ENCODE measurements at places on chromosomes 13 and 19.

GRCh38 chr19:3867971-3868769, 668 bp downstream of the ZFR2 start:
- no peak for DNase-seq

DNA sequence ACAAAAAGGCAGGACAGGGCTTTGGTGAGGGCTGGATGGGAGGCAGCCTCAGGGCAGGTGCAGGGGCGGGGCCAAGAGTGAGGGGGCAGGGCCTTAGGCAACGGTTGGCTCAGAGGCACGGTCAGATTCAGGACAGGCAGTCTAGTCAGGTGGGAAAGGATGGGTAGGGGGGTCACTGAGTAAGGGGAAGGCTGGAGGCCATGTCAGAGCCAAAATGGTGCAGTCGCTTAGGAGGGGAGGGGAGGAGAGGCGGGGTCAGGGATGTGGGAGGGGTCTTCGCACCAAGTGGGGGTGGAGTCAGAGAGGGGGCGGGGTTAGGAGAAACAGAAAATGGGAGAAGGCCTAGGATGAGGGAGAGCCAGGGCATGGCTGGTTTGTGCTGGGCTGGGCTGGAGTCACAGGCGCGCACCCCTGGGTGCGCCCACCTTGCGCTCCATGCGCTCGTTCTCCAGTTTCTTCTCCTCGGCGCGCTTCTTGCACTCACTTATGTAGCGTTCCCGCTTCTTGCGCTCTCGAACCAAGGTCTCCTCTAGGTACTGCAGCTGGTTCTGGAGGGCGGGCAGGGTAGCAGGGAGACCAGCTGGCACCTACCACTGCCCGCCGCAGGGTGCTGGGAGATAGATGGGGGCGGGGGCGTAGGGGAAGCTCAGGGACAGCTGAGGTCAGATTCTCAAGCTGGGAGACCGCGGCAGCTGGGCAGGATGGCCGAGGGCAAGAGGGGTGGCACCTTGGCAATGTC, 6.8 kb upstream of the RGL3 start:
- DNase-seq, result no peak

DNA sequence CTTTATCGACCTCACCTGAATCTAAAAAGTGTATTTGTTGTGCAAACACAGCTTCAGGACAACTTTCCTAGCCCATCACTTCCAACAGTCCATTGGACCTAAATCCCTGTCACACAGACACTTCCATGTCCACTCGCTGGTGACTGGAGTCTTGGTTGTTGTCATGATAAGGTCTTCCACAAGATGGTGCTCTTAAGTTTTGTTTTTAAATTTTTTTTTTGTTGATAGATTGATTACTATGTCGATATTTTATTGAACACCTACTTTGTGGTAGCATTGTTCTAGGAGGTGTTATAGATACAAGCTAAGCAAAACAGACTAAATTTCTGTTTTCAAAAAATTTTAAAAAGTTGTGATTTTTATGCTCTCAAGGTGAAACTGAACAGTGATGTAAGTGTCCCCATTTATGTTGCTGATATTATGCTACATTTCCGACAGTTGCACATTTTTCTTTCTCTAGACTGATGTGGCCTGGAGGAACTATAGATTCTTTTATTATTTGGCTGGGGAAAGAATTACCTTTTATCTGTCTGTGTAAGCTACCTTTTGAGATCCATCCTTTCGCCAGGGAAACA, 8.1 kb upstream of the ERICH6B start:
- no peak for DNase-seq

GRCh38 chr13:105333416-105333815, 1202.0 kb downstream of the EFNB2 start:
- DNase-seq, result no peak

GRCh38 chr19:2977746-2978138, 378 bp downstream of the TLE6 start:
- no peak for DNase-seq

- no peak for DNase-seq
These were observed 918.6 kb downstream of the UQCRFS1 start for GRCh38 chr19:28294395-28294794.

- no peak for DNase-seq
These were observed 37.0 kb downstream of the RUBCNL start for GRCh38 chr13:46350003-46350402.

DNA sequence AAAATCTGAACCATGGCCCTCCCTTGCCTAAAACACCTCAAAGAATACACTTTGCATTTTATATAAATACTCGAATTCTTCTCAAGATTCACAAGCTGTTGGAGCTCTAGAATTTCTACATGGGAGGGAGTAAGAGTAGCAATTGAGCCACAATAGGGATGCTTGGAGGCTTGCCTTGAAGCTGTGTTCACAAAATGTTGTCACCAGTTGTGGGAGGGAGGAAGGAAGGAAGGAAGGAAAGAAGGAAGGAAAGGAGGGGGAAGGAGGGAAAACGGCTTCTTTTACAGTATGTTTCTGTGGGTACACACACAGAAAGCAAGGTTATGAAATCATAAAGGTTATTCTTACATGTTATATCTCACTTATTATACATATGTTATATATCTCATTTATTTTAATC, 128.6 kb upstream of the PEG3 start:
- no peak for DNase-seq

- no peak for DNase-seq
These were observed 1066.6 kb upstream of the SLC10A2 start for GRCh38 chr13:104132849-104133248.

- no peak for DNase-seq
These were observed 407.2 kb downstream of the GPC5 start for GRCh38 chr13:91805605-91806004.

DNA sequence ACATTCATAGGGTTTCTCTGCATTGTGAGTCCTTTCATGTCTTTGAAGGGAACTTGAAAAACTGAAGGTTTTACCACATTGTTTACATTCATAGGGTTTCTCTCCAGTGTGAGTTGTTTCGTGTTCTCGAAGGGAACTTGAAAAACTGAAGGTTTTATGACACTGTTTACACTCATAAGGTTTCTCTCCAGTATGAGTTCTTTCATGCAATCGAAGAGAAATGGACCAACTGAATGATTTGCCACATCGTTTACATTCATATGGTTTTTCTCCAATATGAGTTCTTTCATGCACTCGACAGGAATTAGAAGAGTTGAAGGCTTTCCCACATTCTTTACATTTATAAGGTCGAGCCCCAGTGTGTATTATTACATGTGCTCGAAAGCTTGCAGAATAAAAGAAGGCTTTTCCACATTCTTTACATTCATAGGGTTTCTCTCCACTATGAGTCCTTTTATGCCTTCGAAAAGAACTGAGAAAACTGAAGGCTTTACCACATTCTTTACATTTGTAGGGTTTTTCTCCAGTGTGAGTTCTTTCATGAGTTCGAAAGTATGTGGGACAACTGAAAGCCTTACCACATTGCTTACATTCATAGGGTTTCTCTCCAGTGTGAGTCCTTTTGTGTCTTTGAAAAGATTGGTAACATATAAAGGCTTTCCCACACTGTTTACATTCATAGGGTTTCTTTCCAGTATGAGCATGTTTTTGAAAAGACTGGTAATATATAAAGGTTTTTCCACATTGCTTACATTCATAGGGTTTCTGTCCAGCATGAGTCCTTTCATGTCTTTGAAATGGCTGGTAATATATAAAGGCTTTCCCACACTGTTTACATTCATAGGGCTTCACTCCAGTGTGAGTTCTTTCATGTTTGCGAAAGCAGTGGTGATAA, 20.7 kb downstream of the ZNF14 start:
- no peak for DNase-seq

- DNase-seq, result no peak
These were observed 12.3 kb downstream of the KDELR1 start for GRCh38 chr19:48379058-48379457.

DNA sequence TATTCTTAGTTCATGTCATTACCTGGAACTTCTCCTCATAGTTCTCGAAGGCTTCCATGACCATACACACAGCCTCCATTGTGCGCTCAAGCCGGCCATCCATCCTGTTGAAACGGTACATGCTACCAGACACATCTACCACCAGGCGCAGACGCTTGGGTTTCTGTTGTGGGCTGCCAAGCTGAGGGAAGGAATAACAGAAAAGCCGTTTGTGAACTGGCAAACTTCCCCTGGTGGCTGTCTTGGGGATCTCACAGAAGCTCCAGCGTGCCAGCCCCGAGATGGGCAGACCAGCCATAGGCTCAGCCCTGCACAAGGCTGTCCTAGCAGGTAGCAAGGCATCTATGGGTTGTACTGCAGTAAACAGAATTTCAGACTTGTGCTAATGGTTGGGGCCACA, 130.1 kb downstream of the RGCC start:
- no peak for DNase-seq

GRCh38 chr19:17915940-17916593, 16.7 kb upstream of the CCDC124 start:
- no peak for DNase-seq

- no peak for DNase-seq
These were observed 63.5 kb upstream of the MYCBP2 start for GRCh38 chr13:77390391-77390790.

GRCh38 chr19:51489113-51489512, 10.8 kb downstream of the CEACAM18 start:
- no peak for DNase-seq

GRCh38 chr13:32642858-32643257, 56.6 kb downstream of the PDS5B start:
- no peak for DNase-seq

DNA sequence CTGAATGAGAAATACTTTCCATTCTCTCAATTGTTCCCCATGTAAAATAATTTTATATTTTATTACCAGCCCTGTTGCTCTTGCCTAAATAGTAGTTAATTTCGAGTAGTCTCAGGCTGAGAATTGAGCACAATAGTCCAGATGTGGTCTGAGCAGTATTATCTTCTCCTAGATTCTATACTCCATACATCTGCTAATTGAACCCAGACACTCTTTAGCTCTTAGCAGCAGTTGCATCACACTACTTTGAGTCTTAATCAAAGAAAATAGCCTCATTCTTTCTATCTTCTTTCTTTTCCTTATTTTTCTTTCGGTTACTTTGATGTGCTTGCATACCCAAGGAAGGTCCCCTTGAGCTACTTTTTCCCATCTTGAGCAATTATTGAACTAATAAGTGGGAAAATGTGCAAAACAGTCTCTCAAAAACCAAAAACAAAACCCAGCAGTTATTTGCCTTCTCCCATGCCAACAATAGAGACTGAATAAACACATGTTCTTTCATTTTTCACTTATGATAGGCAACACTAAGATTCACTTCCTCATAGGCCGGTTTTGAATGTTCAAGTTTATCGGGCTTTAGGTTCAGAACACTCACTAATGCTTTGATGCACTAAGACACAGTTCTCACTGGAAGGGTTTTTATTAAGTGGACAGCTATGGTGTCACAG, 204.5 kb downstream of the POU4F1 start:
- no peak for DNase-seq

GRCh38 chr19:10269333-10270179, 1.4 kb upstream of the ICAM1 start:
- no peak for DNase-seq

GRCh38 chr19:58067240-58067912, 8.3 kb downstream of the ZNF135 start:
- DNase-seq, result no peak

DNA sequence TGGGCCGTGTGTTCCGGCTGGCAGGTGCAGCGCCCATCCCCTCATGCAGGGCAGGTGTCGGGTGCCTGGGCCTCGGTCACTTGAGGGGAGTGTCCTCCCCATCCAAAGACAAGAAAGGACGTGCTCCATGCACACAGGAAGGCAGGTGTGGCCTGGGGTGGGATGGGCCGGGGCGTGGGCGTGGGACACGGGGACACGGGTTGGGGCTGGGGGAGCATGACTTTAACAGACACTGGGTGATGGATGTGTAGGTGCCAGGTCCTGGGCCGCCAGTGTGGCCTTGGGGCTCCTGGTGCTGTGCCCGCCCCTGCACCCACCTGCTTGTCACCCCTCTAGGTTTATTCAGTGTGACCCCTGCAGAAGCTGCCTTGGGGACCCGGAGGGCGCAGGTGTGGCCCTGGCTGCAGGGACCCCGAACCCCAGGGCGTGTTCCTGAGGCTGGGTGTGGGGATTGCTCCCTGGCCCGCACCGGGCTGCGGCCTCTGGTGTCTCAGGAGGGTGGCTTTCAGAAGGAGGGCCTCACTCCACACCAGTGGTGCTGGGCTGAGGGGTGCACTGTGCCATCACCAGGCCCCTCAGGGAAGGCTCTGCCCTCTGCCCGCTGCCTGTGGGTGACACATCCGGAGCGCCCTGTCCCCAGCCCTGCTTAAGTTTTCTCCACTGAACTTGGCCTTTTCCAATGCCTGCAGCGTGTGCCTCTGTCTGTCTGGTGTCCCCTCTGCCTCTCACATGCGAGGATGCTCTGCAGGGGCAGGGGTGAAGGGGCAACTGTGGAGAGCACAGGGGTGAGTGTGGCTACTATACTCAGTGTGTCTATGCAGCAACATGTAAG, 5.2 kb downstream of the TMEM255B start:
- no peak for DNase-seq

DNA sequence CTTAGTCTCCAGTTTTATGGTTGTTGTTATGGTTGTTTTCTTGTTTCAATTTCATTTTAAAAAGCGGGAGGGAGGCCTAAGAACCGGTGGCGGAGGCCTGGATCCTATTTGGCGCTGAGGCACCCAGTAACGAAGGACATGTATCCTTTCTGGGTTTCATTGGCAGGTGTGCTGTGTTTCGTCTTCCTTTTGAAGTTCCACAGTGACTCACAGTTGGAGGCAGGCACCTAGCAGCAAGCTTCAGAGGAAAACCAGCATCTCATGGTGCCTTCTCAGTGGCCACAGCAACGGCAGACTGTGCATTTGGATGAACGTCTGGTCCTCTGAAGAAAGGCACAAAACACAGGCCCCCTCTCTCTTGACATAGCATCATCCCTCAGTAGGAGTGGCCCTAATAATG, 697.2 kb downstream of the EFNB2 start:
- DNase-seq, result no peak

- DNase-seq, result no peak
These were observed 42.5 kb downstream of the WDFY2 start for GRCh38 chr13:51626749-51627148.

DNA sequence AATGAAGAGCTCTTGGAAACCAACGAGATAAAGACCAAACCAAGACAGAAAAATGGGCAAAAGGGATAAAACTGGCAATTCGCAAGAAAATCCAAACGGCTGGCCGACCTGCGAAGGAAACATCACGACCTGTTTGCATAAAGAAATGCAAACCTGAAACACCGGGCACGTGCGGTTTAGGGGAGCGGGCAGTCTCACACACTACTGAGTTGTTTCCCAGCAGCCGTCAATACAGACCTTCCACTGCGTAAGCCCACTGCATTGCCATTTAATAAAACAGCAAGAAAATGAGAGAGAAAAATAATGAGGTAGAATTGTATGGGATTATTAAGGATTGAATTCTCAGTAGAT, 642 bp upstream of the PEG3 start:
- DNase-seq, result no peak

Measured in fibroblast of skin of left biceps (primary cell).